Kidney (tissue), 22 donors: ENCODE measurements at places on chromosomes 13 and 19. TPM values are rescaled to one million over a fixed set of nuclear protein-coding genes. Genes with fewer than 3 reads are reported as not detected.
A peak's percentile ranks its signal among the peaks of the same experiment; 100 is the strongest.

GRCh38 chr19:7988307-7988706 is 17.1 kb downstream of the ELAVL1 start:
- peak; percentile 25 for DNase-seq
- peaks cover 12% of the 10 kb centered on the region for H3K36me3 ChIP-seq
- no peak overlapping the region for H3K4me3 ChIP-seq
- H3K27me3 ChIP-seq: no peaks in the 10 kb centered on the region
- H3K27ac ChIP-seq: no peak overlapping the region

- no peak overlapping the region for H3K4me3 ChIP-seq
- no peak for DNase-seq
- no peaks in the 10 kb centered on the region for H3K4me1 ChIP-seq
- H3K27me3 ChIP-seq: no peaks in the 10 kb centered on the region
- no peak overlapping the region for H3K27ac ChIP-seq
Observed at GRCh38 chr19:40671404-40671803, 19.0 kb downstream of the NUMBL start.

- no peaks in the 10 kb centered on the region for H3K27me3 ChIP-seq
- peak; percentile 39 for DNase-seq
- no peaks in the 10 kb centered on the region for H3K36me3 ChIP-seq
- H3K4me1 ChIP-seq: peaks cover 8% of the 10 kb centered on the region
- no peak overlapping the region for H3K27ac ChIP-seq
- H3K4me3 ChIP-seq: no peak overlapping the region
Observed at GRCh38 chr13:114161644-114162532, 17.2 kb upstream of the CFAP97D2 start.

DNA sequence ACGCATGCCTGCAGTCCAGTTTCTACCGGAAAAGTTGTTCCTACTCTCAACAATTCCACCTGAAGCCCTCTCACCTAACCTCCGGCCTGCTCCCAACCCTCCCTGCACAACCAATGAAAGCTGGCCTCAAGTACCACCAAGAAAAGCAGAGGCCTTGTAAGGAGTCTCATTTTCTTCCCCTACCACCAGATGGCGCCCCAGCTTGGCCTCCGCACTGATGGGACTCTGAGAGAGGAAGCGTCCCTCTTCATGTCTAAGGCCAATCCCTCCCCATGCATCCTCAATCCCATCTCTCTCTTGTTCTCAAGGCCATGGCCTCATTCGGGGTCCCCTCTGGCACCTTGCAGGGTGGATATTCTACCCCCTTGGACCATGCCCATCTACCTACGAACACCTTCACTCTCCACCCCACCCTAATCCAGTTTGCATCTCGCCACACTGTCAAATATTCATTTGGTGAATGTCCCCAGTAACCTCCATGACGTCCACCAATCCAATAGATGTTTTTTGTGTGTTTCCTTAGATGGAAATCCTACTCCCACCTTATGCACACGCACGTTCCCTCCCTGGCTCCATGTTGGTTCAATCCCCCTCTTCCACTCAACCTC is 412.8 kb downstream of the ZNF536 start:
- no peak for DNase-seq
- H3K36me3 ChIP-seq: no peaks in the 10 kb centered on the region
- no peaks in the 10 kb centered on the region for H3K4me1 ChIP-seq
- no peak overlapping the region for H3K27ac ChIP-seq

GRCh38 chr19:18507021-18507726 is 14.7 kb downstream of the ELL start:
- no peak for DNase-seq
- no peaks in the 10 kb centered on the region for H3K27me3 ChIP-seq
- peak overlapping the region; percentile 66 for H3K27ac ChIP-seq
- peak overlapping the region; percentile 30 for H3K4me3 ChIP-seq
- no peaks in the 10 kb centered on the region for H3K4me1 ChIP-seq

- H3K36me3 ChIP-seq: peaks cover 10% of the 10 kb centered on the region
- H3K4me1 ChIP-seq: no peaks in the 10 kb centered on the region
- no peak overlapping the region for H3K27ac ChIP-seq
- peak; percentile 23 for DNase-seq
- no peak overlapping the region for H3K4me3 ChIP-seq
Observed at GRCh38 chr19:56306016-56306415, 8.6 kb downstream of the ZSCAN5A start.

DNA sequence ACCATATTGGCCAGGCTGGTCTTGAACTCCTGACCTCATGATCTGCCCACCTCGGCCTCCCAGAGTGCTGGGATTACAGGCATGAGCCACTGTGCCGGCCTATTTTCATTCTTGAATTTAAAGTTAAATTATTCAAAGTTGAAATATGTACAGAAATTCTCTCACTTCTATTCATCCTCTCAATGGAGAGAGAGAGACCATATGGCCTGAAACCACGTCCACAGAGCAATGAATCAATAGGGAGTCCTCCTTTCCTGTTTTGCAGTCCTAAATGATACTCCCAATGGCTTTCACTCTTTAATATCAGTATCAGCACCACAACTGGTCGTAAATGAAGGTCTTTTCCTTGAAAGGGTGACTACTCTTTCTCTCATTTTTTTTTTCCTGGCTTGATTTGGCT is 30.5 kb upstream of the KCTD4 start:
- H3K4me1 ChIP-seq: no peaks in the 10 kb centered on the region
- DNase-seq: no peak
- H3K36me3 ChIP-seq: no peaks in the 10 kb centered on the region
- H3K4me3 ChIP-seq: no peak overlapping the region
- no peaks in the 10 kb centered on the region for H3K27me3 ChIP-seq

The ZNF665 gene
- total RNA-seq: 5.4 TPM
